ENCODE measurements at places on chromosomes 5 and 9. TPM values are rescaled to one million over a fixed set of nuclear protein-coding genes. Genes with fewer than 3 reads are reported as not detected.

The ACTBL2 gene
- total RNA-seq = not detected

The NUP188 gene
- total RNA-seq = 73.6 TPM

The ANGPTL2 gene
- 0.08 TPM for total RNA-seq

The ADAMTSL2 gene
- not detected for total RNA-seq

The SLC6A3 gene
- not detected for total RNA-seq

The PCDHB2 gene
- total RNA-seq = not detected

The CDH6 gene
- total RNA-seq = not detected

The PGM5 gene
- total RNA-seq = not detected

The PDGFRB gene
- 9.0 TPM for total RNA-seq

The SHOC1 gene
- total RNA-seq = not detected

DNA sequence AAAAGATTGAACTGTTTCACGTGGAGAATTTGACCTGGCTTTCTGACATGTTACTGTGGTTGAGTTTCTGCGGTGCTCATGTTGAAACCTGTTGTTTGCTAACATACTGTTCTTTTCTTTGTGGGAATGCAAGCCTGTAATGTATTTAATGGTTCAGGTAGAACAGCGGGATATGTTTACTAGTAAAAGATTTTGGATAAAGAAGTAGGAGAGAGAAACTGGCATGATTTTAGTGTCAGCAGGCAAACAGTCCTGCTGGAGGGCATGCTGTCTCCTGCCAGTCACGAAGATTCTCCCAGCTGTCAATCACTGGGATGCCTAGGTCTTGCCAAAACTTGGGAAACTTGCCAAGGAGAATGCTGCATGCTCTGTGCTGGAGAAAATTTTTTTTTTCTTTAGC, 263.5 kb downstream of the TAF11L14 start:
- DNase-seq = no peak

DNA sequence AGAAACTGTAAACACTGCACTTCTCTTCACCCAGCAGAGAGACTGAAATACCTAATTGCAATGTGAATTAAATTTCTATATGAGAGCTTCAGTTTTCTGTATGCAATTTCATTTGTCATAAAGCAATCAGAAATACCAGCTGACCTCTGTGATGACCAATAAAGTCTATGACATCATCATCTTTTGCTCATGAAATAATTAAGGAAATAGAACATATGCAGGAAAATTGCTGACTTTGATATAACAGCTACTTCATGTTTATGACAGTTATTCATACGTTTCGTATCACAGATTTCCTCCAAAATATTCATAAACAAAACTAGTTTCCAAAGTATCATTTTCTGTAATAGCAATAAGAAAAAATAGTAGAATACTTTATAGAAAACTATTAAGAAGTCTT, 652.3 kb downstream of the SLCO4C1 start:
- DNase-seq = no peak

- no peak for DNase-seq
Observed at GRCh38 chr5:109580225-109580624, 109.5 kb upstream of the MAN2A1 start.

GRCh38 chr9:130707225-130707976, 13.8 kb downstream of the EXOSC2 start:
- DNase-seq = peak; percentile 70

DNA sequence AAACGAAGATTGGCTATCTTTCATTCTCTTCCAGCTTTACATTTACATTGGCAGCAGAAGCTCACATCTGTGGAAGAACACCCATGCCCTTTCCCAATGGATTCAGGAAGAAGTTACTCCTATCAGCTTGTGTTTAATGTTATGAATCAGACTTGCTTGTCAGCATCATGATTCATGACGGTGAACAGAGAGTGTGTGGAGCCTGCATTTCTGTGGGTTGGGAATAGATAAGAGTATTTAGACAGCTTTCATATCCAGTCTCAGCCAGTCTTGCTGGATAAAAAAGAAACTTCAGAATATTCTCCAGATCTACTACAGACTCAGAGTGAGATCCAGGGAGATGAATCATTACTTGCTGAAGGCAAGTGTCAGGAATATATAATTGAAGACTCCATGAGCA, 812.9 kb upstream of the ZNF608 start:
- no peak for DNase-seq

GRCh38 chr9:107221321-107221720, 61.8 kb upstream of the RAD23B start:
- DNase-seq = no peak

GRCh38 chr9:93099551-93100275, 3.7 kb downstream of the CARD19 start:
- no peak for DNase-seq

- DNase-seq = no peak
Observed at GRCh38 chr9:36866840-36867239, 167.2 kb downstream of the PAX5 start.

- no peak for DNase-seq
Observed at GRCh38 chr9:127898433-127899127, 823 bp downstream of the ST6GALNAC6 start.

DNA sequence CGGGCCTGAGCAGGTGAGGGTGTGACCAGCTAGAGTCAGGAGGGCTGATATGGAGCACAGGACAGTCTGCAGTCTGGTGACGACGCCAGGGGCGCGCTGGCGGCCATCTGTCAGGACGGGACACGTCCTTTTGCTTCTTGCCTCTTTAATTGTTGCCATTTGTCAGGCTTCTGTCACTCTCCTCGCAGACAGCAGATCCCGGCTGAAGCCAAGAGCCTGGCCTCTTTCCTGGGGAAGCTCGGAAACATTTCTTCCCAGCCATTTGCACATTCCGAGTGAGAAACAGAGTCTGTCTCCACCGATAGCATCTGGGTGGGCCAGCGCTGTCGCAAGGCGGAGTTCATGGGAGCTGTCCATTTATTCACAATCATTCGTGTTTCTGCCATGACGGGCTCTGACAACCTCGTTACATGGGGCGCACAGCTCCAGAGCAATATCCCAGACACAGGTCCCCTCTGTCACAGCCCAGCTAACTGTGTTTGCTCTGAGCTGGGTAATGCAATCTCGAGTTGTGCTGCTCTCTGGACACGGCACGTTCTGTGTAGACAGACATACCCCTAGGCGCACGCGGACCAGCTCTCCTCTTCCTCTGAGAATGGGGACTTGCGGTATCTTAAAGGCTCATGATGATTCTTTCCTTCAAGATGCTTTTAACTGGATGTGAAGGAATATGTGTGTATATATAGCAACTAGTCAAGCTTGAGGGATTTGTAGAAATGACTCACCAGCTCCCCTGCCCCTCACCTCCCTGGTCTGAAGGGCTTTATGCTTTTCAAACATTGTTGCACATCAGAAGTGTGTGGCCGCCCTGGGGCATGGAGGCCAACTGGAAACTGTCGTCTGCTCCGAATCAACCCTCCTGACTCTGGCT, 105.3 kb upstream of the FCN2 start:
- no peak for DNase-seq

DNA sequence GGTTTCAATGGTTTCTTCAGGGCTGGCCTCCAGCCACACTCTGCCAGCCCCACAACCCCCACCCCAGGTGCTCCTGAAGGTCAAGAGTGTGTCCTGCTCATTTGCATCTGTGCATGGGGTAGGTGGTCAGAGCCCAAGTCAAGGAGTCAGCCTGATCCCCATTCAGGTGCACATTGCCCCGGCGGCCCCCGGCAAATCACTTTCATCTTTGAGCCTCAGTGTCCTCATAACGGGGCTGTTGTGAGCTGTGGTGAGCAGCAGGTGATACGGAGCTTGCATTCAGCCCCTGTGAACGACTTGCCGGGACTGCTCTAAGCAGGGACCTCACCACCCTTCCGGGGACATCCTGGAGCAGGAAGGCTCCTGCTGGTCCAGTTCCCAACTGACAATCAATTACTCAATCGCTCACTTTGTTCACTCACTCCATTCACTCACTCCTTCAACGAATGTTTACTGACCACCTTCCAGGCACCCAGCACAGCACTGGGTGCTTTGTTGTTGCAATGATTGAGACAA, 93.2 kb upstream of the CPEB4 start:
- DNase-seq = no peak

- no peak for DNase-seq
Observed at GRCh38 chr9:120868339-120868675, 8.7 kb downstream of the PHF19 start.

GRCh38 chr5:57184322-57184721, 10.5 kb downstream of the GPBP1 start:
- DNase-seq = no peak

DNA sequence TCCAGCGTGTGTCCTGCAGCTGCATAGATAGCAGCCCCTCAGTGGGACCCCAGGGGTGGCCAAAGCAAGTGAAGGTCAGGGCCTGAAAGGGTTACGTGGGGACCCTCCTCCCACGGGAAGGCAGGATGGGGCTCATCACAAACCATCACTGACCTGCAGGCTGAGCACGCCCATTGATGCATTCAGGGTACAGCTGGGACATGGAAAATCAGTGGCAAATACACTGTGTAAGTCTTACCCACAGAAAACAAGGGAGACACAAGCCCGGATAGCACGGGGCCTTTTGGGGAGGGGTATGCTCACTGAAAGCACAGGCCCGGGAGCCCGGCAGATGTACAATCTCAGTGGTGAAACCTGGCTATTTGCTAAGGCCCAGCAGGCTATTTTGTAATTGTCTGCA, 49.1 kb downstream of the SEMA4D start:
- no peak for DNase-seq

DNA sequence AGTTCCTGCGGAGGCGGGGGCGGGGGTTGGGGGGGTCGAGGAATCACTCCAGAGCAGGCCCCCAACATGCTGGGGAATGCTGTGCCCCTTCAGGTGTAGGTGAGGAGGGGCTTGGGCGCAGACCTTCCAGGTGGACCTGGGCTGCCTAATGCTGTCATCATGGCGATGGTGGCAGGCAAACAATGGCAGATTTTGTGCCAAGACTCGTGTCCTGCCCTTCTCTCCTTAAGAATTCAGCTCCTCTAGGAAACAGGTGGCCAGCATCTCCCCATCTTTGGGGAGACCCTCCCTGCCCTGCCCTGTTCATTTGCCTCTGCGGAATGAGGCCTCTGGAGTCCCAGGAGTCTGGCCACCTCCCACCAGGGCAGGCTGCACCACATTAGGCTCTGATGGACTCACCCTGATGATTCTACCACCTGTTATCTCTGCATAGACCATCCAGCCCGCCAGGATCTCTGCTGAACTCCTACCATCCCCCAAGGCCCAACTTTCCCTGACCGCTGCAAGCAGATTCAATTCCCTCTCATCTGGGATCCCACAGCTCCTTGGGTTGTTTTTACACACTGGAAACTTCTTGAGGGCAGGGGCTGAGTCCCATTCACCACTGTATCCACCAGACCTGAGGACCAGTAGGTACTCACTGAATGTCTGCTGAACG, 10.9 kb upstream of the SLC25A51 start:
- no peak for DNase-seq

DNA sequence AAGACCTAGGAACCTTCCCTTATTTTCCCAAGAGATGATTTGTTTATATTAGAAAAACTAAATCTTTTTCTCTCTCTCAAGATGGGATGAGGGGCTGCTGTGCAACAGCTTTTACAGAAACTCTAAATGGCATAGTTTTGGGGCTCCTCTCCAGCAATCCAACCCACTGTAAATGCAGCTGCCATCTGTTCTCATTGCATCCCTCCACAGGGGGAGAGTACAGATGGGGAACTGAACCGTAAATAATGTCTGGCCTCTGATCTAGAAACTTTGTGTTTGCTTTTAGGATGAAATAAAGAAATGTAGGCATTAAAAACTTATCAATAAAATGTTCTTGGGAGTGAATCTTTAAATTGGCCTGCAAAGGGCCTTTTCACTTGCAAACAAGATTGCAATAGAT, 291.4 kb downstream of the MCTP1 start:
- no peak for DNase-seq

DNA sequence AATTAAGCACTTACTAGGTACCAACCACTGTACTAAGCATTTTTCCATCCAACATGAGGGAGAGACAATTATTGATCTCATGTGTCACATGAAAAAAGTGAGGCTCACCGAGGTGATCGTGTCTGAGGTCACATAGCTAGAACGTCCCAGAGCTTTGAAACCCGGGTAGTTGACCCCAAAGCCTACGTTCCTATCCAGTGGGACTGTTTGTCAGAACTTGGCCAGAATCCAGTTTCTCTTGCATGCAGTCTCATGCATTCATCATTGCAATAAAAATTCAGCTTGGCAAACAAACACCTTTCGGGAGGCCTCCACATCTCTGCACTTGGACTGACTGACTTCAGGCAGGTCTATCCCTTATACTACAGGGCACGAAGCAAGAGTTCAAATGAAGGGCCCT, 23.4 kb upstream of the FAT2 start:
- no peak for DNase-seq

DNA sequence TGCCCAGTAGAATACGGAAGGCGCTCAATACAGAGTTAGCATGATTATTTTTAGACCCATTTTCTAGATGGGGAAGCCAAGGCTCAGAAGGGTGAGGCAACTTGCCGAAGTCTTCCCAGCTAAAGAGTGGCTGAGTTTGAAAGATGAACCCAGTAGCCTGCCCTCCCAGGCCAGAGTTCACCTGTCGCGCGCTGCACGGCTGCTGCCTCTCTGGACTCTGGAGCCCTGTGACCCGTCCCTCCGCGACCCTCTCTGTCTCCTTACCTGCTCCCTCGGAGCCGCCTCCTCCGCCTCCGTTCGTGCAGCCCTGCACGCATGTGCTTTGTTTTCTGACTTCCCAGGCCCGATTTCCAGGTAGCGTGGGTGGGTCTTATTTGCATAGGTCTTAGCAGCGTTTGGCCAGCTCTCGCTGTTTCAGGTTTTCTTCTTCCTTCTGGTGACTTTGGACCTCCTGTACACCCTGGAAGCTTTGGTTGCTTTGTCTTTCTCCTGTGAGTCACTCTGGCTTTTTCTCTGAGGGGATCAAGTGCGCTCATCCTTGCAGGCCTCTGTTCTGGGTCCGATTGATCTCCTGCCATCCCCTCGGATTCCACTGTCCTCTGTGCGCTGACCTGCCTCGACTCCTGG, at the start of gene RNF183:
Gene RNF183, minus strand, starts transcription at position 585 of the 627 bp plus-strand sequence. CDS start 5,192 bp downstream, outside the sequence.
- no peak for DNase-seq
